ENCODE measurements at places on chromosomes 16 and 17. TPM values are rescaled to one million over a fixed set of nuclear protein-coding genes. Genes with fewer than 3 reads are reported as not detected.

Gene NME2
- 970 TPM for total RNA-seq

Gene ACADVL
- total RNA-seq = 205 TPM

Gene NOS2
- total RNA-seq = not detected

GRCh38 chr16:4681471-4682083 lies 11.8 kb upstream of the NUDT16L1 start:
- no peak for DNase-seq

GRCh38 chr16:72221630-72222024 lies 49.7 kb upstream of the PMFBP1 start:
- DNase-seq = no peak

GRCh38 chr17:66865151-66865550 lies 30.2 kb downstream of the CACNG5 start:
- no peak for DNase-seq

GRCh38 chr16:89170346-89171215 lies 967 bp upstream of the CDH15 start:
- DNase-seq = no peak

DNA sequence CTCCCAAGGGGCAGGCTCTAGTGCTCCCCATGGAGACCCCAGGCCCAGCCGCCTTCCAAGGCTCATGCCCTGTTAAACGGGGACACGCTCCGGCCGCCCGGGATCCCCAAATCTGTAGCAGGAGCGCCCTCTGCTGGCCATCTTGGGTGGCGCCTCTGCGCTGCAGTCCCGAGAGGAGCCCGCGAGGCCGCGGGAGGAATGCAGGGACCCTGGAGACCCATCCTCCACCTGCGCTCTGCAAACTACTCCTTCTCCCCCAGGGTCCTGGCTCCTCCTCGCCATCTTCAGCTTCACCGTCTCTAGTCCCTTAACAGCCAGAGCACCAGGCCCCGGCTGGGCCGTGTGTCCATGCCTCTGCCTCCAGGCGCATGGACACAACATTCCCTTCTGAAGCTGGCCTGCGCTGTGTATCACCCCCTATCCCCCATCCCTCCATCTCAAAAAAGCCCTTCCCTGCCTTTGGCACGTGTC lies 23.6 kb upstream of the KRT17 start:
- DNase-seq = peak; percentile 91

DNA sequence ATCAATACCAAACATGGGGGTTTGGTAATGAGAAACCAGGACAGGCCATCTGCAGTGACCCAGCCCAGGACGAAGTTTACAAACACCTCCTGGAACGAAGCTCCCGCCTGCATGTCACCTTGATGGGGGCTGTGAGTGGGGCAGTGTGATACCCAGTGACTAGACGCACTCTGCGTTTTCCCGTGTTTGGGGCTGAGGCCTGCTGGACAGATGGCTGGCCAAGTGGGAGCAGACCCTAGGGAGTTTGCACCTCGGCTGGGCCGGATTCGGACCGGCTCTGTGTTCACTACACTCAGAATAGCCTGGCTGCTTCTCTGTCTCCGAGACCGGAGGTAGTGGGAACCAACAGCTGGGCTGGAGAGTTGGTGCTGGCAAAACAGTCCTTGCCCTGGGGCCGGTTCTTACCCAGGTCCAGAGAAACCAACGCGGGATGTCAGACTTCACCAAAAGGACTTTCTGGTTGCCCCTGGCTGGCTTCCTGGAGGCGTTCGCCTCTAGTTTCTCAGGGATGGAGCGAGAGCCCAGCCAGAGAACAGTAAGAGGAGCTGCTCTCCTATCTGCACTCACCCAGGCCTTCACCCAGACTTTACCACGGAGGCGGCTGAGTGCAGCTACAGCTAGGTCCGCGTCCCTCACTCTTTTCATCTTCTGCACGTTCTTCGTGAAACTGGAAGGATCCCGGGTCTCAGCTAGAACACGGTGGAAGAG lies 20.4 kb downstream of the CARHSP1 start:
- no peak for DNase-seq

GRCh38 chr16:81466356-81466980 lies 21.9 kb downstream of the CMIP start:
- DNase-seq = no peak

- peak; percentile 99 for DNase-seq
Measured at GRCh38 chr17:56699186-56699894, 105.8 kb downstream of the NOG start.

DNA sequence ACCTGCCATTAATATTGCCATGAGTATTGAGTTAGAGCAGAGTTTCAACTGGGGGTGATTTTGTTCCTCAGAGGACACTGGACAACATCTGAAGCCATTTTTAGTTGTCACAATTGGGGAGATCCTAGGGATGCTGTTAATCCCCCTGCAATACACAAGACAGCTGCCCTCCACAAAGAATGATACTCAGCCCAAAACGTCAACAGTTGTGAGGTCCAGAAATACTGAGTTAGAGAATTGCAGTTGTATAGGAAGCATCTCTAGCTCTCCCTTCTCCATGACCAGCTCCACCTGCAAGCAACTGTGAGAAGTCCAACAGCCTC lies 614.0 kb upstream of the CDH5 start:
- no peak for DNase-seq

- DNase-seq = no peak
Measured at GRCh38 chr17:14316126-14316832, 15.4 kb downstream of the HS3ST3B1 start.

GRCh38 chr16:54934481-54935265 lies 4.0 kb downstream of the IRX5 start:
- no peak for DNase-seq

GRCh38 chr16:56451753-56452689 lies 667 bp downstream of the OGFOD1 start:
- no peak for DNase-seq

DNA sequence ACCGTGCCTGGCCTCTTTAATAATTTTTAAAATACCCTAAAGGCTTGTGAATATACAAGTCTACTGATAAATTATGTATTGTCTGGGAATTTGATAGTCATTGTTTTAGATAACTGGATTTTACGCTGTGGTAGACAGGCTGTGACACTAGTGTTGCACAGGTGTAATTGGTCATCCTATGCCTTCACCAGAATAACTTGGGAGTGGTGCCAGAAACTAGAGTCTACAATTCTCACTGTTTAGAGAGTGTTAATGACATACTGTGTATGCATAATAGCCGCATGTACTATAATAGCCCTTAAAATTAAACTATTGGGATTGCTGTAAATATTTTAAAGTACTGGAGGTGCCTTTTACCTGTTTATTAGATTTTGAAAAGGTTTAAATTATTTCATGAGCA lies 11.4 kb downstream of the CNEP1R1 start:
- DNase-seq = no peak

- DNase-seq = peak; percentile 84
Measured at GRCh38 chr17:15502369-15503112, 35.1 kb upstream of the CDRT4 start.

DNA sequence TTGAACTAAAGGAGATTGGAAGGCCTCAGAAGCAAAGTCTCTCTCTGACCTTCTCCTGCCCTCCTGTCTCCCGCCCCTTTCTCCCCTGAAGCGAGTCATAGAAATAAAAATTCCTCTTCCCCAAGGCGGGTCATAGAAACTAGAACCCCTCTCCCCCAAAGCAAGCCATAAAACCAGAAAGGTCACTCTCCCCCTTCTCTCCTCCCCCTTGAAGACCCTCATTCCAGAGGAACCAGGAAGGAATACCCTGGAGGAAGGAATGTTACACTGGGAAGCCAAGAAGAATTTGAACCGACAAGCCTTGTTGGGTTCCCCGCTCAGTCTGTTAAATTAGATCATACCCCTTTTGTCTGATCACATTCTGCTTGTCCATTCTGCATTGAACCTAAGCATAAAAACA lies 2.7 kb upstream of the GJC1 start:
- DNase-seq = no peak

DNA sequence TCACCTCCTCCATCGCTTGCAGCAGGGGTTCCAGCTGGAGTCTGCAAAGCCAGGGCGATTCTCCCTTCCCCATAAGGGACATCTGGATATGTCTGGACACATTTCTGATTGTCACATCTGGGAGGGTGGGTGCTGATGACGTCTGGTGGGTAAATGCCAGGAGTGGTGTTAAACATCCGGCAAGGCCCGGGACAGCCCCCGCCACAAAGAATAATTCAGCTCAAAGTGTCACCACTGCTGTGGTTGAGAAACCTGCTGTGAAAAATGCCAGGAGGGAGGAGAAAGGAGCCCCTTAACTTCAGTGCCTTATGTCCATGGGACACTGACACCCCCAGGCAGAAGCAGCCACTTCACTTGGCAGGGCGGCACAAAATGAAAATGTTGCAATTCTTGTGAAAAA lies 179.4 kb upstream of the SDK2 start:
- no peak for DNase-seq

GRCh38 chr16:78925083-78925767 lies 675.3 kb downstream of the MAF start:
- DNase-seq = peak; percentile 2

Measured in SJSA1 (cell line).